ENCODE measurements at places on chromosomes 11 and 22.

- DNase-seq, result no peak
Measured at GRCh38 chr22:46547883-46548244, 10.4 kb upstream of the CELSR1 start.

DNA sequence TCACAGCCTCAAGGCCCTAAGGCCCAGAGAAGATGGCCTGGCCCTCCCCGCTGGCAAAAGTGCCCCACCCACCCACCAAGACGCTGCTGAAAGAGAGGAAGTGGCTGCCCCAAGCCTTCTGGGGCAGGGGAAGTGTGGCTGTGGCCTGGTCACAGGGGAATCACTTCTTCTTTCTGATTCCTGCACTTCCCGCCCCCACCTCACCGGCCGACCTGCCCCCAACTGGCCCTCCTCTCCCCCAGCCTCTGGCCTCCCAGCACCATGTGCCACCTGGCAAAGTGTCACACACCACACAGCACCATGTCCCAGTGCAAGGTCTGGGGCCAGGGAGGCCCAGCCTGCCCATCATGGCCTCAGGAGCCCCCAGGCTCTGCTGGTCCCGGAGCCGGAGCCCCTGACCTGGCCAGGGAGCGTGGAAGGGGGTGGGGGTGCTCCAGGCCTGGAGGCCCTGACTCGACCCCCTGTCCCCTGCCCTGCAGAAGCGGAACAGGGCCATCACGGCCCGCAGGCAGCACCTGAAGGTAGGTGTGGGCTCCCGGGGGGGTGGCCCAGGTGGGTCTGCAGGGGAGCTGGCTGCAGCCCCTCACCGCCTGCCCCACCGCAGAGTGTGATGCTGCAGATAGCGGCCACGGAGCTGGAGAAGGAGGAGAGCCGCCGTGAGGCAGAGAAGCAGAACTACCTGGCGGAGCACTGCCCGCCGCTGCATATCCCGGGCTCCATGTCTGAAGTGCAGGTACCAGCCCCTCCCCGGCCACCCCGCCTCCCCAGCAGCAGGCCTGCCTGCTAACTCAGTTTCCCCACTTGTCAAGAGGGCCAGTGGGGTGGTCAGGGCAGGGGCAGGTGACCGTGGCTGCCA lies 1.4 kb downstream of the TNNI2 start:
- no peak for DNase-seq

GRCh38 chr11:32023370-32024305 lies 67.2 kb upstream of the RCN1 start:
- no peak for DNase-seq

DNA sequence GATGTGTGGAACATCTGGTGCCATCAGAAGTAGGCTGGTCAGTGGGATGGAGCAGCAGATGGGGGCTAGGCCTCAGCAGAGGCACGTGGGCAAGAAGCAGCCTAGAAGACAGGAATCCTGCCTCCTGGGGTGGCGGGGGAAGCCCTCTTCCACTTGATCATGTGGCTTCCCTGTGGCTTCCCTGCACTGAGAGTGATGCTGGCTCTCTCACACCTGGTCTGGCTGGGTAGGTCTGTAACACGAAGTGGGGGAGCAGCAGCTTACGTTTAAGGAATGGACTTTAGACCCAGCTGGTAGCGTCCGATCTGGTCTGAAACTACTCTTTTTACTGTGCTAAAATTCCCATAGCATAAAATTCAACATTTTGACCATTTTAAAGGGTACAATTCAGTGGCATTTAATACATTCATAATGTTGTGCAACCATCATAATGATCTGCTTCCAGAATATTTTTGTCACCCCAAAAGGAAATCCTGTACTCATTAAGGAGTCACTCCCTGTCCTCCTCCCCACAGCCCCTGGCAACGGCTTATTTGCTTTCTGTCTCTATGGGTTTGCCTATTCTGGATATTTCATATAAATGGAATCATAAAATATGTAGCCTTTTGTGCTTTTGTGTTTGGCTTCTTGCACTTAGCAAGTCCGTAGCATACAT lies 21.7 kb downstream of the PTPN5 start:
- no peak for DNase-seq

- no peak for DNase-seq
Measured at GRCh38 chr11:35403765-35404387, 15.5 kb downstream of the SLC1A2 start.

- DNase-seq, result no peak
Measured at GRCh38 chr22:43798492-43798891, 13.6 kb downstream of the EFCAB6 start.

All from lung (tissue), 17 donors.